Testis (tissue), 5 donors: ENCODE measurements at places on chromosomes 13 and 19. TPM values are rescaled to one million over a fixed set of nuclear protein-coding genes. Genes with fewer than 3 reads are reported as not detected.

GRCh38 chr19:47549261-47549862 lies 23.6 kb downstream of the ZNF541 start:
- DNase-seq = no peak

GRCh38 chr19:3738477-3739220 lies 22.8 kb downstream of the APBA3 start:
- no peak for DNase-seq

DNA sequence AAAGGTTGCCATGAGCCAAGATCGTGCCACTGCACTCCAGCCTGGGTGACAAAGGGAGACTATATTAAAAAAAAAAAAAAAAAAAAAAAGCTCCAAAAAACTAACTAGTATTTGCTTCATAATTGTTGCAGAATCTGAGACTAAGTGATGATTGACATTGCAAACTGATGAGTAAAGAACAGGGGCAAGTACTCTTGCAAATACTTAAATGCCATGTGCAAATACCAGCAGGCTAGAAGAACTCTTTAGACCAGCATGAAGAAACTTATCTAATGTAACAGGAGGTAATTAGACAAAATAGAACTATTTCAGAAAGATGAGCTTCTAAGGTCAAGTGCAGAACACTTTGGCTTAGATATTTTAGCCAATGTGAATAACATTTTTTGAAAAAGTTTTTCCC lies 1368.1 kb downstream of the EFNB2 start:
- DNase-seq = no peak

GRCh38 chr13:39779337-39780265 lies 124.1 kb downstream of the COG6 start:
- no peak for DNase-seq

DNA sequence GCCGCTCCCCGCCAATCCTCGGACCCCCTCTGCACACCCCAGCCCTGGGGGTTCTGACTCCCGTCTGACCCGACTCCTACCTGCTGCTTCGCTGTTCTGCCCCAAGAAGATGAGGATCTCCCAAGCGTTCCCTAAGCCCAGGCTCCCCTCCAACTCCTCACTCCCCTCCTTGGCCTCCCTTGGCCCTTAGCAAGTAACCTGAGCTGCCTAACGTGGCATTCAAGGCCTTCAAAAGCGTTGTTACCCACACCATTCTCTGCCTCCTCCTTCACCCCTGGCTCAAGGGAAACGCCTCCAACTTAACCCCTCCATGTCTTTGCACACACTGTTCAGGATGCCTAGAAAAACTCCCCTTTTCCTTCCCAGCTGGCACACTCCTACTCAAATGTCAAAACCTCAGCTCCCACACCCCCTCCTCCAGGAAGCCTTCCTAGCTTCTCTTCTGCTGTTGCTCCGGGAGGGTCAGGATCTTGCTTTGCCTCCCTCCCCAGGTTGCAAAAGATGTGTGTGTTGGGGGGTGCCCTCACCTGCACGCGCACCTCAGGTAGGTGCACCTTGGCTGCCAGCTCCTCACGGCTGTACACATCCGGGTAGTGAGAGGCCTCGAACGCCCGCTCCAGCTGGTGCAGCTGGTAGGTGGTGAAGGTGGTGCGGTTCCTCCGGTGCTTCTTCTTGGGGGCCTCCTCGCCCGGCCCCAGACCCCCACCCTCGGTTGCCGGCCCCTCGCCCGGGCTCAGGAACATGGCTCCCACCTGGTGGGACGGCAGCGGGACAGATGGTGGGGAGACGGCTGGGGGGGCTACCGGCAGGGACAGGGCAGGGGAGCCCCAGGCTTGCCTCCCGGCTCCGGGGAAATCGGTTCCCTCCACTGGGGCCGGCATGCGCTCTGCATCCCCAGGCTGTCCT lies 775 bp downstream of the RAX2 start:
- no peak for DNase-seq

GRCh38 chr13:43786766-43787517 lies at the start of gene ENOX1:
Gene ENOX1, minus strand, starts transcription at chr13:43786972.
- peak; percentile 84 for DNase-seq

DNA sequence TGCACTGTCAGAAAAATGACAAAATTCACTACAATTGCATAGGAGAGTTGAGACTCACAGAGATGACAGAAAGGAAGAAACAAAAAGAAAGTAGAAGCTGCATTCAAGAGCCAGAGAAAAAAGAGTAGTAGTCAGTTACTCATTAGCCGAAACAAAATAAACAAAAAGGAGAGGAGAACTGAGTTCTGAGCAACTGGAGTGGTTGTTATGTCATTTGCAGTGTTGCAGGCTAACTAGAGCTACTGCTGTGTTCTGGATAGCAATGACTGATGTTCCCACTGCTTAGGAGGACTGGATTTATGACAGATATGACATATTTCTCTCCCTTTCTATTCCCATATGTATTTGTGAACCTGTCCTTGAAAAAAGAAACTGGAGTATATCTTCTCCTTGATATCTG lies 482.6 kb downstream of the RFC3 start:
- DNase-seq = no peak

- DNase-seq = no peak
Observed at GRCh38 chr13:112741185-112741755, 51.4 kb downstream of the ATP11A start.

DNA sequence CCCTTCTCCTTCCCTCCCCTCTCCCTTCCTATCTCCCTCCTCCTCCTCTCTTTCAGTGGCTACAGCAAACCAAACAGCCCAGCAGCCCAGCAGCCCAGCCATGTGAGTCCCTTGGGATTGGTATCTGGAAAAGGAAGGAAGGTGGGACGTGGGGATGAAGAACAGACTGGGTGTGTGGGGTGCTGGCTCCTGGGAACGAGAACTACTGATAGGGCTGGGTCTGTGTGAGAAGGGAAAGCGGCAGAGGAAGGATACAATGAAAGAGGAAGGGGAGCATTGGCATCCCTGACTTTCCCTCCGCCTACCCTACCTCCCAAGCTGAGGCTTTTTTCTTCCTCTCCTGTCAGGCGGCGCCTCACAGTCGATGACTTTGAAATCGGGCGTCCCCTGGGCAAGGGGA lies 863 bp downstream of the AURKC start:
- DNase-seq = no peak

DNA sequence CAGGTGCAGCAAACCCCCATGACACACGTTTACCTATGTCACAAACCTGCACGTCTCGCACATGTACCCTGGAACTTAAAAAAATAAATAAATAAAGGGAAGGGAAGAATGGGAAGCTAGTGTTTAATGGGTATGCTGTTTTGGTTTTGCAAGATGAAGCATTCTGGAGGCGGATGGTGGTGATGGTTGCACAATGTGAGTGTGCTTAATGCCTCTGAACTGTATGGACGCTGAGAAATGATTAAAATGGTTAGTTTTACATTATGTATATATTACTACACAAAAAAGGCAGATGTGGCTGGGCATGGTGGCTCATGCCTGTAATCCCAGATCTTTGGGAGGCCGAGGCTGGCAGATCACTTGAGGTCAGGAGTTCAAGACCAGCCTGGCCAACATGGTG lies 17.8 kb downstream of the NFILZ start:
- no peak for DNase-seq

- DNase-seq = no peak
Observed at GRCh38 chr19:15447057-15447456, 2.7 kb downstream of the WIZ start.

DNA sequence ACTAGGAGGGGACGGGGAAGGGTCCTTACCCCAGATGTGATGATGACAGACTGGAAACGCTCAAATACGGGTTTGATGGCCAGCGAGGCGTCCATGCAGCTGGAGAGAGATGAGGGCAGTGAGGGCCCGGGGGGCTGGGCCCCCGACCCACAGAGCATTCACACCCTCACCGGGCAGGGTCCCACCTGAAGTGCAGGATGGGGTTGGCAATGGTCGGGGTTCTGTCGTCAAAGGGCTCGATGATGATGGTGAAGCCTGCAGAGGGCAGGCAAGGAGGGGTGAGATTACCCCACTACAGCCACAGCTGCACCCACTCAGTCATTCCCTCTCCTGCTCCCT lies 13.0 kb downstream of the ERCC2 start:
- DNase-seq = no peak

DNA sequence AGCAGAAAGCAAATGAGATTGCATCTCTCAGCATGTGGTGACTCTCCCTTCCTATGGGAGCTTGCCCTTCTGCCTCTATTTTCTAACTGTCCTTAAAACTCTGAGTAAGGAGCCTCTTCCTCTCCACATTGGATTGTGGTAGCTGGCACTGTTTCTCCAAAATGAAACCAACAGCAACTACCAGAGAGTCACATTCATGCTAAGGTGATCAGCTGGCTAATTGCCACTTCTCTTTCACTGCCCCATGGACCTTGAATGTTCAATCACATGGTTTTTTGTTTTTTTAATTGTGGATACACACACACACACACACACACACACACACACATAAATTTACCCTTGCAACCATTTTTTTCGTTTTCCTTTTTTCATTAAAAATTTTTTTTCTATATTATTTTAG lies 154.7 kb upstream of the TSC22D1 start:
- DNase-seq = no peak

DNA sequence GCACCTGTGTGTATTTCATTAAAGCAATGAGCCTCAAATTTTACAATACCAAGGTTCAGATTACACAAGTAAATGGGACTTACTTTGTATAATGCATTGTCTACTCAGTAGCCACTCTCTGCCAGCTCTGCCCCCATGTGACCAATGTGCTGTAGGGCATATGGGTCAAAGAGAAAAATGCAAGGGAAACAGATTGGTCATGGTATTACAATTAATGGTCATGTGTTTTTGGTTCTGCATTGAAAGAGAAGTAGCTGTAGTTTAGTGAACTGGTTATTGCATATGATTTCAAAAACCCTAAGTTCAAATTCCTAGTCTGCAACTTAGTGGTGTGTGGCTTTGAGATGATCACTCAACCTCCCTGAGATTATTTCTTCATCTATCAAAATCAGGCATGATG lies 545.4 kb downstream of the SUCLA2 start:
- DNase-seq = peak; percentile 46

DNA sequence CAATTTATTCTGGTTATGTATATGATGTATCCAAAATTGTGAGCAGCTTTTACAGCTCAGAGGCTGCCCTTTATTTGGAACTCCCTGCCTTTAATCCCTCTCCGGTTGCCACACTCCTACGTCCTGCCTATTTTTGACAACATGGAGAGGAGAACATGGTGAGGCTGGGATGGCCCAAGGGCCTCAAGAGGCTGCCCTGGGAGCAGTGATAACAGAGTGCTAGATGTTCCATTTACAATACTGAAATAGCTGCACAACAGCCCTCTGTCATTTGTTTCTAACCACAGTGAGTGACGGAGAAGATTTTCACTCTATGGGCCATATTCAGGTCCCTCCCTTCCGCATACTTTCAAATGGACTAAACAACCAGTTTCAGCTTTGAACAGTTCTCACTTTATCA lies 33.4 kb downstream of the STARD13 start:
- DNase-seq = no peak

GRCh38 chr13:27293873-27294515 lies 23.4 kb downstream of the RASL11A start:
- DNase-seq = no peak

- no peak for DNase-seq
Observed at GRCh38 chr13:72458701-72459100, 268.7 kb downstream of the MZT1 start.

DNA sequence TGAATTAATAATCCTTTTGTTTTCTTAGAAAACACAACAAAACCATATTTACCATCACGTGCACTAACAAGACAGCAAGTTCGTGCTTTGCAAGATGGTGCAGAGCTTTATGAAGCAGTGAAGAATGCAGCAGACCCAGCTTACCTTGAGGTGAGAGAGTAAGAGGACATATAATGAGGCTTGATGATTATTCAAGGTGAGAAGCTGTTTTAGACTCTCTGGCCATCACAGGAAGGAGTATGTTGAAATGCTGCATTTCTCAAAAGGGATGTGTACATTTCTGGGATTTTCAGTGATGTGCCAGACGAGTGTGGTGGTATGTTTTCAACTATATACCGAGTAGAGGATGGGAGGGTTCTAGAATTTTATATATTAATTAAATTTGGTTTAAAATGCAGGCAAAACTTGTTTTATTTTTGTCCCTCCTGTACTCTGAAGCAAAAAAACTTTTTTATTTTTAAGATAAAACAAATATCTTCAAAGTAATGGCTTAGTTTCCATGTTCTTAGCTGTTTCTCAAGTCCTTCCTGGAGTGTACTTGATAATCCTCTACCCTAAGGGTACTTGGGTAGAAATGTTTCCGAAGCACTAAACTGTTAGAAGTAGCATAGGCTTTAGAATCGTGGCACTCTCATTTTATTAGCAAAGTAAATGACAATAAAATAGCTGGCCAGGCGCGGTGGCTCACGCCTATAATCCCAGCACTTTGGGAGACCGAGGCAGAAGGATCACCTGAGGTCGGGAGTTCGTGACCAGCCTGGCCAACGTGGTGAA lies 51.1 kb downstream of the N4BP2L1 start:
- DNase-seq = no peak

DNA sequence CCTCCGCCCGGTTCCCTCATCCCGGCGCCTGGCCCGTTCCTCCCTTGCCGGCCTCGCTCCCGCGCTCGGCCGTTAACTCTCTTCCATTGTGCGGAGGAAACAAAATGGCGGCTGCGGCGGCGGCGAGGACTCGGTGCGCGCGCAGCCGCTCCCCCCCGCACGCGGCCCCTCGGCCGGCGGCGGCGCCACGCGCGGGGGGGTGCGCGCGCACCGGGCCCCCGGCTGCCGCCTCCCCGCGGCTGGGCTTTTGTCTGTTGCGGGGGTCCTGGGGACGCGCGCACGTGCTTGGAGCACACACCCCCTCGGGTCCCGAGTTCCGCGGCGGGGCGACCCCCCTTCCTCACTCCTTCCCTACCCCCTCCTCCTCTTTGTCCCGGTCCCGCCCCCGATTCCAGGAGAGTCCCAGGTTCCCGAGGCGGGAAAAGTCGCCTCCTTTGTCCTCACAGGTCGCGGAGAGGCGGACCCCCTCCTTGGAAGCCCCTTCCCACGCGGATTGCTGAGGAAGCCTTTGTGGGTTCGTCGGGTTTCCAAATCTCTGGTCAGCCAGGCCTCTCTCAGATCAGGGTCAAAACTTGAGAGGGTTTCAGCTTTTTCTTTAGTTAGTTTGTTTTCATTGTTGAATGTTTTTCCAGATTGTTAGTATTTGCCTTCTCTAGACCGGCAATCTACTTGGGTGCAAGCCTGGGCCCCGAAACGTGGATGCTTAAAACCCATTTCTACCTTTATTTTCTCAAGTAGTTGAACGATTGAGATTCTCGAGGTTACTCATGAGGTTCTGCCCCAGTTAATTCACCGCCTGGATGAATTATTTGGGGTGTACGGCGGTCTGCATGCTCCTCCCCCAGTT lies 687 bp downstream of the ILF3 start:
- DNase-seq = peak; percentile 62

The ANGPTL8 gene
- not detected for polyA plus RNA-seq

The ZNF846 gene
- 63.3 TPM for polyA plus RNA-seq

The SIAH3 gene
- polyA plus RNA-seq = 0.36 TPM

The FXYD3 gene
- polyA plus RNA-seq = not detected

The AMH gene
- 50.8 TPM for polyA plus RNA-seq

The ZNF585A gene
- 20.3 TPM for polyA plus RNA-seq

The HSD17B14 gene
- 8.8 TPM for polyA plus RNA-seq

The PPP1R13L gene
- polyA plus RNA-seq = 13.3 TPM

The GTF2F2 gene
- 19.0 TPM for polyA plus RNA-seq
